Activated CD8-positive, alpha-beta memory T cell treated with anti-CD3 and anti-CD28 coated beads, Interleukin-2, amount 50 U/mL, for 48 hours (primary cell): ENCODE measurements at places on chromosomes 4 and X.
A peak's percentile ranks its signal among the peaks of the same experiment; 100 is the strongest.

DNA sequence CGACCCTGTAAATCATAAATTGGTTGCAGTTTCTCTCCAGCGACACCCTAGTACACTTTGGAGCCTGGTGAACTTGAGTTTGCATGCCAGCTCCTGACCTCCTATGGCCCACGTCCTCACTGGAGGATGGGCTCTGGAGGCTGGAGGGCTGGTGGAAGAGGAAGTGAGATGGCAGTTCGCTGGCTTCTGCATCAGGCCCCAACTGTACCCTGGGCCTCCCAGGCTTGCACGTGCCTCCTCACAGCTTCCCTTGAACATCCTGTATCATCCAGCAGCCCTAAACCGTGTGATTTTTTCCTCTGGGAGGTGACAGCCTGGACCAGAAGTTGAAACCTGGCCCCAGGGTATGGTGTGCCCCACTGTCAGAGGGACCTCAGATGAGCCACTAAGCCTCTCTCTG, 78.5 kb downstream of the HTRA3 start:
- no peak for DNase-seq

DNA sequence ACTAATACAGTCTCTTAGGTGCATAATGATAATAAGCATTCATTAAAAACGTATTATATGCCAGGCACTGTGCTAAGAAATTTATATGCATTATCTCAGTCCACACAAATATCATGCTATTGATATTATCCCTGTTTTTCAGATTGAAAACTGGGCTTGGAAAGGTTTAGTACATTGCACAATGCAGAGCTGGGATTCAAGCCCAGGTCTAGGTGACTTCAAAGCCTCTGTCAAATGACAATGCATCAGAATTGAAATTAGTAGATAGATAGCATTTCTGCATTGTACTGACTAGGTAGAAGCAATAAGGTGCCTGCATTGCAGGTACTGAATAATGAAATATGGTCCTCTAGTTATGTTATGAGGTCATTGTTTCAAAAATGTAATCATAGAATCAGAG, 18.2 kb upstream of the SCOC start:
- DNase-seq = no peak

- DNase-seq = no peak
Measured at GRCh38 chrX:34879886-34880285, 62.7 kb upstream of the FAM47B start.

DNA sequence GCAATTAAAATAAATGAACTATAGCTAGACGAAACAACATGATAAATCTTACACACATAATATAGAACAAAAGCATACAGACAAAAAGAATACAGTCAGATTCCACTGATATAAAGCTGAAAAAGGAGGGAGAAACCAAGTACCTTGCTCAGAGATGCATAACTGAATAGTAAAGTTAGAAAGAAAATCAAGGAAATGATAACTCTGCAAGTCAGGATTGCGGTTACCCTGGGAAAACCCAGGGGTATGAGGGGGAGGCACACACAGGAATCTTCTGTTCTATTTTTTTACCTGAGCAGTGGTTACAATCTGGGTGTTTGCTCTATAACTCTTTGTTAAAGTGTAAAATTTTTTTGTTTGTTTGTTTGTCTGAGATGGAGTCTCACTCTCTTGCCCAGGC, 209.1 kb downstream of the CBR4 start:
- no peak for DNase-seq

DNA sequence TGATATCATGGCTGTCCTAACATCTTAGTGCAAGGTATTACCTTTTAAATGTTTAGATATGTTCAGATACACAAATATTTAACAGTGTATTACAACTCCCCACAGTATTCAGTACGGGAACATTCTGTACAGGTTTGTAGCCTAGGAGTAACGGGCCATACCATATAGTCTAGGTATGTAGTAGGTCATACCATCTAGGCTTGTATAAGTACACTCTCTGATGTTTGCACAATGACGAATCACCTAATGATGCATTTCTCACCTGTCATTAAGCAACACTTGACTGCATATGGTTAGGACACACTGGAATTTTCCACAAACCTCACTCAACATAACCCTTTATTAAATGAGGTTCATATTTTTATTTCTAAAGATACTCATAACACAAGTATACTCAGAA, 67.7 kb downstream of the THOC2 start:
- DNase-seq = no peak

DNA sequence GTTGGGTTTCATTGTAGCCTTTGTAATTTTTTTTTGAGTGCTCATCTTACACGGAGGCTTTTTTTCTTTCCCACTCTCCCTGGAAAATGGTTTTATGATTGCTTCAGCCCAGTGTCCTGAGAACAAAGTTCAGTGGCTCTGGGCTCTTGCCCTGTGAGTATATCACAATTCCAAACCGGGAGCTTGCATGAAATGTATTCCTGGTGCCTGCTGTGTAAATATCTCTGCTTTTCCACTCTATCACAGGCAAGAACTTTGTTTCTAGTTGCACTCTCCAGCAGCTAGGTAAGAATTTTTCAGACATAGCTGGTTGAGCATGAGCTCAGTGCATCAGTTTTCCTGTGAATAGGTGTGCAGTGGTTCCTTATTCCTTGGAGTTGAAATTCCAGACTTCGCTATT, 60.8 kb downstream of the SUPT20HL2 start:
- DNase-seq = no peak

DNA sequence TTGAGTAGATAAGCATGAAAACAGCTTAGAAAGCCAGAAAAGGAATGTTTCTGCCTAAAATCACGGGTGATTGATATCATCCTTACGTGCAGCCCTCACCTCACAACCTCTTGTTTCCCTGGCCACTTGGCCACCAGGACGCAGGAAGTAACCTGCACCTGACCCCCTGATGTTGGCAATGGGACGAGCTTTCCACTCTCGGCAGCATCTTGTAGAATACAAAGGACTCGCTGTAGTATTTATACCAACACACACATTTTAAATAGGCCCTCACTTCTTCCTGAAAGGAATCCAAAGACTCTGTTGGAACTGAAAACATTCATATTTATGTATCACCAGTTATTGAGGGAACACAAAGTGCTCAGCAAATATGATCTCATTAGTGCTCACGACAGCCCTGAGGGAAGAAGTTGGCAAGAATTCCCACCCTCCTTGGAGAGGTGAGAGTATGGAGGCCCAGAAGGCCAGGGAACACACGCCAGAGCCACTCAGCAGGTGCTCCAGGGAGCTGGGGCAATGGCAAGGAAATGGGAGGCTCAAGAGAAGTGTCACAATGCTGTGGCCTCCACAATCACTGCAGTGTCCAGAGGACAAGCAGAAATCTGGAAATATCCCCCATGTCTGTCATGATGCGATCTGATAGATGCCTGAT, 103.3 kb upstream of the KIT start:
- DNase-seq = no peak

DNA sequence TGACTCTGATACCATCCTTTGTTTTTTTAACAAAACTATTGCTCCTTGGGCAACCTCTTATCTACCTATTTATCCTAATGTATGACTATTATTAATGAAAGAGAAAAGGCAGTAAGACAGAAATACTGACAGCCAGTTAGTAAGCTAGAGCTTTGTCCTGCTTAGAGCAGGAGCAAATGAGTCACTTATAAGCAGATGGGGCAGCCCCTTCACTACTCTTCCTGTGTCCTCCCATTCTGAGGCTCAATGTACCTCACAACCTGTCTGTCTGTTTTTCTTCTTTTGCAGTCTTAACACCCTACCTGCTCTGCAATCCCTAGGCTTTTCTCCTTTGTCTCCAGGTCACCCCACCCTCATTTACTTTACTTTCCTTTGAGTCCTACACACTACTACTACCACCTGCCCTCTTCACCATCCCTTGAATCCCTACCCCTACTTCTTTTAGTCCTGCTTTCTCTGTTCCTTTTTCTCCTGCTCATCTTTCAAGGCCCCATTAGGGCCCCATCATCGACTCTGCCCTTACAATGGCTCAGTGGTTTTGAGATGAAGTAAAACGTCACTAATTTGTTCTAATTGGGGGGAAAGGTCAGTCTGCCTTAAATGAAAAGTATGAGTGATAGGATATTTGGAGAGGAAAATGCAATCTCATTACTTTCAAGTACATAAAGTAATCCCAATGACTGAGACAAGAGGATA, 294.3 kb downstream of the GUCY2F start:
- DNase-seq = no peak

- DNase-seq = no peak
Measured at GRCh38 chr4:172188248-172188988, 375.2 kb downstream of the GALNTL6 start.

GRCh38 chr4:137238456-137239162, 293.7 kb downstream of the PCDH18 start:
- no peak for DNase-seq

DNA sequence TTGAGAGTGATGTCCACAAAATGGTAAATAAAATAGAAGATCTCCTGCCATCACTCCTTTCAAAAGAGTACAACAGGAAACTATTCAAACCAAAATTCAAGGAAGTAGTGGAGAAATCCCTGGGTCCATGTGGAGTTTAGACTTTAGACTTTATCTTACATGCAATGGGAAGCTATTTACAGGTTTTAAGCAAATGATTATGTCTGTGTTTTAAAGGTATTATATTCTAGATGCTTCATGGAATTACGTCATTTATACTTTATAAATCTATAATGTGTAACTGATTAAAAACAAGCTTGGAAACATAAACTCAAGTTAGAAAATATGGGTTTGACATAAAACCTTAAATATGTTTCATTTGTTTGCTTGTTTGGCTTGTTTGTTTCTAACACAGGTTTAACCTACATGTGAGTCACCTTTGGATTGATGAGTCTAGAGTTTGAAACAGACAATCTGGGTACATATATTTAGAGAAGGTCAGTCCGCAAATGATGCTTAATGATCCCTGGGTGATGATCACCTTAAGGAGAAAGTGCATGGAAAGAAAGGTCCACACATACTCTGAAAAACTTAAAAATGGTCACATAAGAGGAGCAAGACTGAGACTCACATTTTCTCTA, 519.6 kb upstream of the AGA start:
- no peak for DNase-seq

DNA sequence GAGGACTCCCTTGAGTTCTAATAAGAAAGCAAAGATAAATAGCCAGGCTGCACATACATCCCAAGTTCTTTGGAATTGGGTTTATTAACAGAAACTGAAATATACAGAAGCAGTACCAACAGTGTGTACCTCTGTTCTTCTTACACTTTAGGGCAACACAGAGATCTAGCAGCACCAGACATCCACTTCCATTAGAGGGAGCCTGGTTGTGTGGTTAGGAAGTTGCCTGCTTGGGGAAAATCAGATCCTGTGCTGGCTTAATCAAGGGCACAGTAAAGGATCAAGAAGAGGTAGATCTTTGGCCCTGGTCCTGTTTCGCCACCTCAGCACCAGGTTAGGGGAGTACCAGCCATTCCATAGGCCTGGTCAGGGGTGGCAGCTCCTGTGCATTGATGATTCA, 231.1 kb upstream of the ARHGAP24 start:
- no peak for DNase-seq

DNA sequence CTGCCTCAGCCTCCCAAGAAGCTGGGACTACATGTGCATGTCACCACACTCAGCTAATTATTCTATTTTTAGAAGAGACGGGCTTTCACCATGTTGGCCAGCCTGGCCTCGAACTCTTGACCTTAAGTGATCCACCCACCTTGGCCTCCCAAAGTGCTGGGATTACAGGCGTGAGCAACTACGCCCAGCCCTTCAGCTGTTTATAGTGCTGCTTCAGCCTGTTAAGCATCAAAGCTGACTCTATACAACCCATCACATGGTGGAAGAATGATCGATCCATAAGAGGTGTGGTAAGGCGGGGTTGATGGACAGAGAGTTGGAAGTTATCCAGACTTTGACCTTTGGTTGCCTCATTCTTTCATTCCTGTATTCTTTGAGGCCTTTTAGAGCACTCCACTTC, 56.2 kb upstream of the RAPGEF2 start:
- no peak for DNase-seq

DNA sequence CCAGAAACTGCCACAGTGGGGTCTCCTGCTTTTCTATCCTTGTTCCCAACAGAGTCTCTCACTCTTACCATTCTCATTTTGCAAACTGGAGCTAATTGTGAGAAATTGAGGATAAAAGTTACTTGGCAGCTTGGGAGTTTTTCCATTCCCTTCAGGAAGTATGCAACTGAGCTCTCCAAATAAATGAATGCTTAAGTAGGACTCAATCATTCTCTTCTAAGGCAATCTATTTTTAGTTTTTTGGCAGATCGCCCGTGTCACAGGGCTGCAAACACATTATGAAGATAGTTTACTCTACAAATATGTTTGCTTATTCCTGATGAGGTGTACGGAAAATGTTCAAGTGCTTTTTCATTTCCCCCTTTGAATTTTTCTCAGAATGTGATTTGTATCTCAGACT, 5.3 kb downstream of the ASB11 start:
- DNase-seq = no peak

- DNase-seq = no peak
Measured at GRCh38 chrX:154409222-154409871, at the start of gene DNASE1L1. DNASE1L1 (minus strand) TSS chrX:154409254; CDS start chrX:154405568, 3,686 bp downstream.

GRCh38 chrX:39196192-39197102, 395.2 kb downstream of the MID1IP1 start:
- no peak for DNase-seq

- DNase-seq = peak; percentile 77
Measured at GRCh38 chr4:186190581-186191199, 677 bp upstream of the CYP4V2 start.

DNA sequence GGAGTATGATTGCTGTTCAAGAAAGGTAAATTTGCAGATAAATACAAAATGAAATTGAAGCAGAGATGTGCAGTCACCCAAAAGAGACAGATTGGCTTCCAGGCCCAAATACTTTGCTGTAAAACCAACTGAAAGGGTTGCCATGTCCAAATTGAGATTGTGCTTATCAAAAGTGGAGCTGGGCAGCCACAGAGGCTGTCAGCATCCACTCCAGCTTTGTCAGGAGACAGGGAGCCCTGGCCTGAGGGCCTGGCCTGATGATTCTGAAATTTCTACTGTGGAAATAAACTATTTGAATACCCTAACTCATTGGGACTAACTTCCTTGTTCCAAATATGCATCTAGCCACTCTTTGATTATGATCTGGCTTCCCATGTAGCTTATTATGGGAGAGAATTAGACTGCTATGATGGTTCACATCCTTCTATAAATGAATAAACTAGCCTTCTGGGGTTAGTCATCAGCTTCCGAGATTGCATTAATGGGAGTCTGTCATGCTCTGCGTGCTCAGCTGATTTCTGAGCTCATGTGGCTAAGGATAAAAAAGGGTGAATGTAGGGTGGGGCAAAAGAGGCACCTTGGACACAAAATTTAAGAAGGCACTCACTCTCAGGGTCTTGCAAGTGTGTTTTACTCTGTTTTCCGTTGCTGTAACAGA, 48.2 kb downstream of the SLC34A2 start:
- DNase-seq = no peak

GRCh38 chrX:118187100-118187499, 70.5 kb upstream of the KLHL13 start:
- DNase-seq = no peak

DNA sequence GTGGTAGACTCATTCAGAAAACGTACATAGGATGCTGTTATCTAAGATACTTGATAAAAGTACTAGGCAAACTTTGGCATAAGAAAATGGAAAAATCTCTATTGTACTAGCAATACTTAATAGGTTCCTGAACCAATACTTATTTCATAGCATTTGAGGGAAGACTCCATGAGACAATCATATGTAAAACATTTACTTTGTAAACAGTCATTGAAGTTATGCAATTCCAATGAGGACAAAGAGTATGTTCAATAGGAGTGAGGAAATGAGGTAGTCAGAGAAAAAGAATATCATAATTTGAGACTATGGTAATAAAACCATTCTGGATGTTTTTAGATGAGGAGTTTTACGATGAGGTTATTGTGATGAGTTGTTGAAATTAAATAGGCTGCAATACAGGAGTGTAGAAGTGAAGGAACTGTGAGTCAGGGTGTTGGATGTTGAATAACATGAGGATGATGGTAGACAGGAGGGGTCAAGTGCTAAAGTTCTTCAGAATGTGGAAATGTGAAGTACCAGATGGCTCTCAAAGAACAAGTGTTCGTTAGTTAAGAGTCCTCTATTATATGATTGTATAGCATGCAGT, 397.9 kb downstream of the PPP3CA start:
- no peak for DNase-seq
